CD4-positive, alpha-beta T cell (primary cell): ENCODE measurements at places on chromosomes 3 and 15.
A peak's percentile ranks its signal among the peaks of the same experiment; 100 is the strongest.

DNA sequence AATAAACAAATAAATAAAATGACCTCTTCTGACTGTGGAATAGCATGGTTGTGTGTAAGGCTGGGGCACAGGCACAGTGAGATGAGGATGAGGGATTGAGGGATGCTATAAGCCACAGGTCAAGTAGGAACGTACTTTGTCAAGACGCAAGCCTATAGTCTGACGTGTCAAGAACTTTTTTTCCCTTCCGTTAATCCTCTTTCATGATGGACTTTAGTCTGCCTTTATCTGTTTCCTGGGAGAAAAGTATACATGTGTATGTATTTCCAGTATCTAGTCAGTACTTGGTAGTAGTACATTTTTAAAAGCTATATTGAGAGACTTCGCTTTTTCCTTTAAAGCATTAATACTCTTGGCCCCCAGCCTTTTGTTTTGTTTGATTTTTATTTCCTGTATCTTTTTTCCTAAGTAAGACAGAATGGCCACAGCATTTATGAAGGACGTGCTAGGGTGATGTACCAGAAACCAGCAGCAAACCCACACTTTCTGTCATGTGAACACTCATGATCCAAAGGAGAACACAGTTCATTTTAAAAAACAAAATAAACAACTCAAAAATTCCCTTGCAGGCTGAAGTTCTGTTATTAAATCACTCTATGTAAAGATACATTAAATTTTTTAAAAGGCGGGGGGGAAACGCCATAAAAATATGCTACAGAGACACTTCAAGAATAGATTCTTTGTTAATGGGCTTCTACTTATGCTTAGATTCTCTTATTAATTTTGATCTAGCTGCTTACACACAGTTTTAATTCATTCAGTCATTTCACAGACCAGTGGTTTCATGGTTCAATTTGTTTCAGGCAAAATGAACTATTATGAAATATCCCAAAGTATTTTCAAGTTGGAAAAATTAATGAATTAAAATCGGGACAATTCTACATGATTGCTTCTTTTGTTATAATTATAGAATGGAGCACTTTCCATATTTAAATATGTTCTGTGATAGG is 114.7 kb downstream of the SNRK start:
- no peak for DNase-seq

- DNase-seq = peak; percentile 30
Measured at GRCh38 chr3:113485161-113485609, 29.8 kb downstream of the SPICE1 start.

DNA sequence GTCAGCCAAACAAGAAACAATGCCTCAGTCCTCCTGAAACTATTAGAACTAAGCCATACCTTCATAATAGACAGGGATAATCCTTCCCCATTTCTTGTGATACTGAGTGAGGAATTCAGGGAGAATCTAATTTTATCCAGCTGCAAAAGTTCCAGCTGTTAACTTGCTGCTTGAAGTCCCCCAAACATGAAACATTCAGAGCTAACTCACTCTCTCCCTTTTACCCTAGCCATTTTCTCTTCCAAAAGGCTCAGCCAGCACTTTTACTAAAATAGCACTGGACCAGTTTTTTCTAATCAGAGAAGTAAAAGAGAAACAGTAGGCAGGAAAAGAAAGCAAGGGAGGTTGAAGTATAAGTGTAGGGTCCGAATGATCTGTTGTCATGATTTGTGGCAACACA is 268.1 kb downstream of the TAFA4 start:
- no peak for DNase-seq

DNA sequence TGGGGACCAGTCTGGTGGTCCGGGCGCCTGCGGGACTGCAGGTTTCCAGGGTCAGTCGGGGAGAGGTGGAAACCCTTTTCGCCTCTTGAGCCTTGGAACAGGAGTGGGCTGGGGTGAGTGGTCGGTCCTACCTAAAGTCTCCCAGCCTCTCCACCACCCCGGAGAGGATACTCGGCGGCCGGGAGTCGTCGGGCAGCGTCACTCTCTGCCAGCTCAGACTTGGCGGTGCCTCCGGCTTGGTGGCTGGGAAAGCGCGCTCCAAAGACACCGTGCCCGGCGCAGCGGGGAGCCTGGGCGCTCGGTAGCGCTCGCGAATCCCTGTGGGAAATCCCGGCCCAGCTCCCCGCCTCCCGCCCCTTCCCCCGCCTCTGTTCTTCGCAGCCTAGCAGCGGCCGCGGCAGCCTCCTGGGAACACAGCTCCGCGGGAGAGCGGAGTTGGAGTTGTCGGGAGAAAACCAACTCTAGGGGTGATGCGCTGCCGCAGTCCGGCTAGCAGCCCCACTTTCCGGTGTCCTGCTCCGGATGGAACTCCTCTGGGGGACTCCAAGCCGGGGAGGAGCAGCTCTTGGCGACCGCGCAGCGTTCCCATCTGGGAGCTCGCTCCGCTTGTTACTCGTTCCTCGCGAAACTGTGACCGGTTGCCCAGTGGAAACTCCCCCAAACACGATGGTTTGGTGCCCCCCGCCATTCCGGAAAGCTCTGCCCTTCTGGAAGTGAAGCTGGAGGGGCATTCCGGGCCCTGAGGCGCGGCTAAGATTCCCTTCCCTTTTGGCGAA is 1.4 kb downstream of the EPHB1 start:
- no peak for DNase-seq

GRCh38 chr3:69879051-69879450 is 120.5 kb upstream of the SAMMSON start:
- DNase-seq = no peak

GRCh38 chr3:128875556-128876120 is 3.8 kb upstream of the ACAD9 start:
- peak; percentile 63 for DNase-seq

- DNase-seq = no peak
Measured at GRCh38 chr3:126267169-126267975, 87.0 kb upstream of the ALDH1L1 start.

DNA sequence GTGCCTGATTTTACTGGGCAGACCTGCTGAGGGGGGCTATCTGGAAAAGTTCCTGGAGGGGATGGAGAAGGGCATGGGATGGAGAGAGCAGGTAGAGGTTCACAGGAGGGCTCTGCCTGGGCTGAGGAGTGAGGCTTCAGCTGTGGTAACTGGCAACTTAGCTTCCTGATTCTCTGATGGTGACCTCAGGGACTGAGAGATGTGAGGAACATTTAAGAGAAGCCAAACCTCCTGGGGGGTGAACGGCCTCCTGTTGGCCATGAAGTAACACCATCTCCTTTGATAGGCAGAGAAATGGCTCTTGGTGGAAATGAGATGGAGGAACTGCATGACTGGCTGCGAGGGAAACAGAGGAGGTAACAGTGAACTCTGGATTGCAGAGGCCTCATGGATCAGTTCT is 97.3 kb upstream of the ROPN1 start:
- DNase-seq = no peak

DNA sequence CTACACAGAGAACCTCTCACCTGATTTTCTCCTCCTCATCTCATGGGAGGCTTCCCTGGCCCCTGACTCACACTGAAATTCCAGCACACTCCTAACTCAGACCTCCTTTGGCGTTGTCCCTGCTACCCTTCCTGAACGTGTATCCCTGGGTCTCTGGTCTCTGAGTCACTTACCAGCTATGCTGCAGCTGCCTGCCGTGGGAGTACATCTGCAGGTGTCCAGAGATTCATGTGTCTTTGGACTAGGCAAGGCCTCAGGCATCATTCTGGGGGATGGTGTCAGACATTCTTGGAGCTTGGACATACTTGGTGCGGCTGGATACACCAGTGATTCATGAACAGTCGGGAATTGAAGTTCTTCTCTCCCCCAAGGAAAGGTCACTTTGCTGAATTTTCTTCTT is 148.8 kb upstream of the TRIM42 start:
- no peak for DNase-seq

- peak; percentile 69 for DNase-seq
Measured at GRCh38 chr15:67116742-67117141, 51.3 kb downstream of the SMAD3 start.

DNA sequence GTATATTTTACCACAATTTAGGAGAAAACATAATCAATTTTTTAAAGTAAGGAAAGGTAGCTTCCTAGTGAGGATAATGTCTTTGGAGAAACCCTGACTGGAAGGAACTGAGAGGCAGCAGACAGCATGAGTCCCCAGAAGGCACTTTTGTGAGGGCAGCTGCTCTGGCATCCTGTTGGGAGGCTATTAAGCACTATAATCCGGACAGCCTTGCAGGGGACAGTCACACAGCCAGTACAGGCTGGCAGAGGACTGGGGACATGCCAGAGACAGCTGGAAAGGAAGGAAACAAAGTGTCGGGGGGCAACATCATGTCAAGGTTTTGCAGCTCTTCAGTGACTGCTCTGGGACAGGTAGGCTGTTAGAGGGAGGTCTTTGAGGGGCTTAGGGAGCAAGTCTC is 15.7 kb downstream of the ACAN start:
- DNase-seq = no peak

GRCh38 chr15:38076786-38077185 is 142.3 kb downstream of the TMCO5A start:
- DNase-seq = no peak

GRCh38 chr15:82530606-82531379 is 9.5 kb downstream of the RPS17 start:
- DNase-seq = peak; percentile 81

DNA sequence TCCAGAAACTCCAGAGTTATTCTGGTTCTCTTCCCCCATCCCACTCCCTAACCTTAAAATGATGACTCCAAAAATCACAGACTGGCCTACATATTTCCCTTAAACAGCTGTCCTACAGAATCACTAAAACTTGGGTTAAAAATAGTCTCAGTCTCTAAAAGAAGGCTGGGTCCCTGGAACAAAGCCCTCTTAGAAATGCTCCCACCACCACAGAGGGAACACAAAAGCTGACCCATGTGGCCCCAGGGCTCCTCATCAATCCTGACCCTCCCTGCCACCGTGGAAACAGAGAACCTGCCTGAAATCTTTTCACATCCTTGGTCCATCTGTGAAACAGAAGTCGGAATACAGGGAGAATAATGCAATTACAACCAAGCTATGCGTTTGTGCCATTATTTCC is 55.7 kb upstream of the DCLK3 start:
- no peak for DNase-seq

DNA sequence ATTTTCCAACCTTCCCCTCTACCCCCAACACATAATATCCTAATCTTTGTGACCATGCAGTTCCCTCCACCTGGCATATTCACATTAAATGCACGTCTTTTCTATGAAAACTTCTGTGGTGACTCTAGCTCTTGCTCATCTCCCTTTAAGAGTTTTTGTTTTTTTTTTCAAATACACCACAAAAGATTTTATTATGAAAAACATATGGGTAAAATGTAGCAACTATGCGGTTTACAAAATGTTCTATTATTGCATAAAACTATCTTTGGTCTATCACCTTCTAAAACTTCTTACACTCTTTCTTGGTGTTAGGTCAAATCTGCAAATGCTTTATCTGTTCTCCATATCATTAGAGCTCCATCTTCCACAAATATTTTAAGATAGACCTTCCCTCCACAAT is 38.6 kb upstream of the ADGRG7 start:
- DNase-seq = no peak

GRCh38 chr3:138049157-138049919 is 39.4 kb downstream of the CLDN18 start:
- DNase-seq = no peak

GRCh38 chr15:77712438-77712837 is 79.7 kb upstream of the LINGO1 start:
- DNase-seq = no peak

DNA sequence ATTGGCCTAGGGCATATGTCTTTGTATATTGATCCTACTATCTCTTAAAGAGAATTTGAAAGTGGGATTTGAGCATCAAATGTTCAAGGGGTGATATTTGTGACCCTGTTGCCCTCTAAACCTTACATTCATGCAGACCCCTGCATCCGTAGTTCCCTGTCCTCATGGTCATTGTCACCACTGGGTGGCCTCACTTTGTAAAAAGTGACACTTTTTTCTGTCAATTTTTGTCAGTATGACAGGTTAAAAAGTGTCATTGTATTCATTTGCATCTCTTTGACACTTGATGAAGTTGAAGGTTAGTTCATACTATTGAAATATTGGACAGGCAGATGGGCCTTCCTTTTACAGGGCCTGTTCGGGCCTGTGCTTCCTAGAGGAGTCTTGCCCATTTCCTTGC is 12.3 kb upstream of the KLF15 start:
- no peak for DNase-seq

DNA sequence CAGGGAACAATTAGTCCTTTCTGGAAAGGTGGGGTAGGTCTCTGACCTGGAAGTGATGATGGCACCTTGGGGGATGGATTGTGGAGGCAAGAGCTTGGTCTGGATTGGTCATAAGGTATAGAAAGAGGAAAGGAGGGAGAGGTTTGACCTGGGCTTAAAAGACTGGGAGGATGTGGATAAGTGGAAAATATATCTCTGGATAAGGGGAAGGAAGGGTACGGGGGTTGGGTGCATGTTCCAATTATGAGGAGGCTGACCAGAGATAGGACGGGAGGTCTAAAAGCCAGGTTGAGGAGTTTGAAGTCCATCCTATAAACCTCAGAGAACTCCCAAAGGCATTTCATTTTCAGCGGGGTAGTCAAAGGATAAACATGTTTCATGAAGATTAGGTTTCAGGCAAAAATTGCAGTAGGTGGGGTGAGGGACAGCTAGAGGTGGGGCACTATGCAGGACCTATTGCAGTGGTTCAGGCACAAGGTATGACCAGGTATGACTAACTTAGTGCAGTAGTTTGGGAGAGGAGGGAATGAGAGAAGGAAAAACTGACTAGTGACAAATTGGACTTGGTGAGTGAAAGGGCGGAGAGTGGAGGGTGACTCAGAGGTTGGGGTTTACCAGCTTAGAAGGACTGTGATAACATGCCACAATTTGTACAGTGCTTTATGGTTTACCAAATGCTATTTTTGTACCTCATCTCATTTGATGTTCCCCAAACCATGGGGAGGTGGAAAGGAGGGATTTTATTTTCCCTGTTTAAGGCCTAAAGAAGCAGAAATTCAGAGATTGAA is 10.7 kb downstream of the PDE8A start:
- DNase-seq = no peak

DNA sequence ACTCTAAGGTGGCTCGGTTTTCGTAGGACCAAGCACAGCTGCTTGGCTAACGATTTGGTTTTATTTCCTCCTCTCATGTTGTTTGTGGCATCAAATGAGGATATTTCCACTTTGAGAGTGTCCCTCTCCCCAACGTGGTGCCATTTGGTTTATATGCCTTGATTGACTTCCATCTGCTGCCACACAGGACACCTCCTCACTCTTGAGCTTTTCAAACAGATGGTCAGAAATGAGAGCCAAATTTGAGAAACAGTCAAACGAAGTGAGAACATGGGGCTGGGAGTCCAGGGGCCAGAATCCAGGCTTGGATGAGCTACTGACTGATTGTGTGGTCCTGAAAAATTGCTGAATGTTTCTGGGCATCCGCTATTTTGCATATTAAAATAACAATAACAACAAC is 43.5 kb downstream of the CEMIP start:
- no peak for DNase-seq

GRCh38 chr3:62873451-62873760 is 1.8 kb downstream of the CADPS start:
- DNase-seq = no peak

- no peak for DNase-seq
Measured at GRCh38 chr15:67937153-67937761, 97.4 kb upstream of the RNU6-1 start.
